Osteoblast (primary cell): ENCODE measurements at places on chromosomes 13 and 19.

DNA sequence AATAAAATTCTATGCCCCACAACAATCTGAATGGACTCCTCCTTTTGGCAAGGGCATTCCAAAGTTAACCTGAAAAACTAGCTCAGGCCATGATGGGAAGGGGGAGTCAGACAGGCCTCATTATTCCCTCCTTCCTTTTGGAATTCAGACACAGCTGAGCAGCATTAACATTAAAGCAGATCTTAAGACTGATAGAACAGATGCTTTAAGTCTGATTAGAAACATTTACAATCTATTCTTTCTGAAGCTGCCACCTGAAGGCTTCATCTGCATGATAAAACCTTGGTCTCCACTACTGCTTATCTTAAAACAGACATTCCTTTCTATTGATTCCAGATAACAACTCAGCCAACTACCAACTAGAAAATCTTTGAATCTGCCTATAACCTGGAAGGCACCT is 98.9 kb downstream of the UGGT2 start:
- no peak for DNase-seq

DNA sequence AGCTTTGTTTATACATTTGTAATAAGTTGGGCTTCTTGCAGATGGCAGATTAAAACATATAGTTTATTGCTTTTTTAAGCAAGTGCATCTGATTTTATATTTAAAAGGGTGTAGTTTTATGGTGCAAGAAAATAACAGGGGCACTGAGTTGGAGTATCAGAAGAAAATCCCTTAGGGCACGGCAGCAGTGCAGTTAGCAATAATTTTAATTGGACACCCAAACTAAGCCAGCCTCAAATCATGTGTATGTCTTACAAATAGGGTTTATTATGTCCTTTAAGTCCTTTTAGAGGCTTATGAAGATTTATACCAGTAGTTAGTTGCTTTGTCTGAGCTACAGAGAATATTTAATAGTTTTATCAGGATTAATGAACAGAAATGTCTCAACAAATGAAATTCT is 57.5 kb downstream of the GPC6 start:
- DNase-seq, result no peak

GRCh38 chr13:98112456-98112855 is 30.4 kb upstream of the FARP1 start:
- peak; percentile 63 for DNase-seq

DNA sequence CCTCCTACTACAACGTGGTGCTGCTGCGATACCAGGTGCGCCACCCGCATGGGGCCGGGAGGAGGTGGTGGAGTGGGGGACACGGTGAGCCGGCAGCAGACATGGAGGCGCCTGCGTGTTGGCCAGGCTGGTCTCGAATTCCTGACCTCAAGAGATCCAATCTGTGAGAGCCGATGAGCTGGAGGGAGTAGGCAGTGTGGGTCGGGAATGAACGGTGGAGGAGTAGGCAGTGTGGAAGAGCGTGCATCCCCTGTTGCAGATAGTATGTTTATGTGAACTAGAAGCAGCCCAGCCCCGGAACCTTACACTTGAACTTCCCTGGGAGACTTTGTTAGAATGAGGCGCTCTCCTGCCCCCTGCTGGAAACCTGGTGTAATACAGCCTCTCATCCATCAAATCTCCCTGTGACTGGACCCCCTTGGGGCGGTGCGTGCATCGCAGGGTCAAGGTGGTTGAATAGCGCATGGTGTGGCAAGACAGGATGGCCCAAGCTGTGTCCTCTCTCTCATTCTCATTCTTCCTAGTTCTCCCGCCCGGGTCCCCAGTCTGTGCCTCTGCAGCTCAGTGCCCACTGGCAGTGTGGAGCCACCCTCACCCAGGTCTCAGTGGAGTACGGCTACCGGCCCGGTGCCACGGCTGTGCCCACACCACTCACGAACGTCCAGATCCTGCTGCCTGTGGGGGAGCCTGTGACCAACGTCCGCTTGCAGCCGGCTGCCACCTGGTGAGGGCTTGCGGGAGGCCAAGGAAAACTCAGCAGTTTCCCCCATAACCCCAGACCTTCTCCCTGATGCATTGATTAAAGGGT is 10.5 kb upstream of the B3GNT3 start:
- peak; percentile 97 for DNase-seq

DNA sequence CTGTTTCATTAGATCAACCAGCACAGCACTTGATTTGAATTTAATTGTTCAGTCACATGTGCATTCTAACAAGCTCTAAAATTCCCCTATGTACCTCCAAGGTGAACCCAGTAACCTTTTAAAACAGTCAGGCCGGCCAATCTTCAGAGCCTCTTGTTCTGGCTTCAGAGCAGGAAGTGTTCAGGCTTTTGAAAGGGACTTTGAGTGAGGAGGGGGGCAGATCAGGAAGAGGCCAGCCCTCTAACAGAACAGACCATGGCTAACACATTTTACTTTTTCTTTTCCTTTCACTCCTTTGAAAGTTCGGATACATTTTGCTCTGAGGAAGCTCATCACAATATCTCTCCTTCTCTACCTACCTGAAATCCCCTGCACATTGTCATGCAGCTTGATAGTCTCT is 390.3 kb downstream of the TBC1D4 start:
- DNase-seq, result no peak

DNA sequence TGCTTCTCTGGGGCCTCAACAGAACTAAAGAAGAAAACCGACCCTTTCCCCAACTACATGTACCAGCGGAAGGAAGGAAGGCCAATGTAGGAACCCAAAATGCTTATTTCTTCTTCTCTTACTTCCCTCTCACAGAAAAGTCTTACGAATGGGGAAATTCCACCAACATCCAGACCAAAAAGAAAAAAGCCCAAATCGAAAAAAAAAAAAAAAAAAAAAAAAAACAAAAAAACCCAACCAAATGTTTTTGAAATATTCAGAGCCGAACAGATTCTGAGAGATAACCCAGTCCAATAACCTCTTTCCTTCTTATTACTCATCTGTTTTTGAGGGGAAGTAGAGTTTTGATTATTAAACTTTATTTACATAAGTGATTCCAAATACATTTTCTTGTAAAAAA is 3.9 kb downstream of the PPM1N start:
- no peak for DNase-seq

DNA sequence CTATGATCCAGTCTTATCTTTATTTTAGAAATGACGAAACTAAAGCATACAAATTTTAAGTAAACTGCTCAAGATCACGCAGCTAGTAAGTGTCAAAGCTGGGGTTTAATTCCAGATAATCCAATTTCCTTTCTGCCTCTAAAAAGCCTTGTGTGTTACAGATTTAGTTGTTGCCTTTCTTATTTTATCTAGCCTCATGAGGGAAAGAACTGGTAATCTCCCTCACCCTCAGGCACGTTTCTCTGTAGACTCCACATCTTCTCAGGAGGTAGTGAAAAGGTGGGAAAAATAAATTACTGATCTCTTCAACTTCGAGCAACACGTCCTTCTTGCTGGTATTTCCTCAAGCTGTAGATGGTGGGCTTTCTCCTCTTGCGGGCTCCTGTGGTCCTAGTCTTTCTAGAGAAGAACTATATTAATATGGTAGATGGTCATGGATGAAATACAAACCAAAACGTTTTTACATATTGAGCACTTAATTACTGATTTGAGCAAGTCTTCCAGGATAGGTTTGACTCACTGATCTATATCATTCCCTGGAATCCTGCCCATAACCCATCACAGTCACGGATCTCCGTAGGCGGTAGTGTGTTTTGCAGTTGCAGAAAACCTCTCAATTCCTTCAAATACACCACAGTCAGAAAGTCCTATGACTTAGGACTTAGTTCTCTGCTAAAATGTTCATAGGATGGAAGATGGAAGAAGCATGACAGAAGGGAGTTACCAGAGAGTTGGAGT is 519.5 kb downstream of the DCT start:
- DNase-seq, result no peak

DNA sequence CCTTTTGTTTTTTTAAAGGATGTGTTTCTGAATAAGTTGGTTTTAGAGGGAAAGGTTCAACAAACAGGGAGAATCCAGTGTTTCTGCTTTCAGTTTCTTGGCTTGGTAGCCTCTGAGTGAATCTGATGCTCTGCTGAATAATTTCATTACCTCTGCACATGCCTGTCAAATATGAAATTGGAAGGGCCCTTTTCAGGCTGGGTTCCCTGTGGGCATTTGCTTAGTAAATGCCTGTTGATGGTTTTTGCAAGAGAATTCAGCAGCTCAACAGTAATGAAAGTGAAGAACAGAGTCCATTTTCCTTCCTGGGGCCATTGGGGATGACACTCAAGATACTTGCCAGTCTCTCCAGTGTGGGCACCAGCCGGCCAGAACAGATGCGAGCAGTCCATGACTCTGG is 74.3 kb downstream of the GPR12 start:
- no peak for DNase-seq

DNA sequence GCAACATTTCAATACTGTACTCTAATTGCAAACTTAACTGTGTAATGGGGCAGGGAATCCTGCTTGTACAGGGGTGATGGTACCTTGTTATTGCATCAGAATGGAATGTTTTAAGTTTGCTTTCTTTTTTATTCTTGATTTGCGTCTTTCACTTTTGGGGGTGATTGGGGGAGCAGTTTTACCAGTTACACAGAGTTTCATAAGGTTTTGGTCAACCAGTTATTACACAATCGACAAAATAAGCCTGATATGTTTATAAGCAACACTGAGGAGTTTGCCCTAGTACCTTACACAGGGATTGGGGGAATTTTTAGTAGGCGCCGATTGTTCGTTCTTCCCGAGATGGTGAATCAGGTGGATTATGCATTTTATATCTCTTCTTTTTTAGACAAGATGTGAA is 2.7 kb downstream of the KLF5 start:
- DNase-seq, result no peak

- DNase-seq, result no peak
Observed at GRCh38 chr13:29703421-29703820, 107.9 kb upstream of the SLC7A1 start.

GRCh38 chr19:52646571-52647217 is 8.5 kb upstream of the ZNF83 start:
- no peak for DNase-seq

DNA sequence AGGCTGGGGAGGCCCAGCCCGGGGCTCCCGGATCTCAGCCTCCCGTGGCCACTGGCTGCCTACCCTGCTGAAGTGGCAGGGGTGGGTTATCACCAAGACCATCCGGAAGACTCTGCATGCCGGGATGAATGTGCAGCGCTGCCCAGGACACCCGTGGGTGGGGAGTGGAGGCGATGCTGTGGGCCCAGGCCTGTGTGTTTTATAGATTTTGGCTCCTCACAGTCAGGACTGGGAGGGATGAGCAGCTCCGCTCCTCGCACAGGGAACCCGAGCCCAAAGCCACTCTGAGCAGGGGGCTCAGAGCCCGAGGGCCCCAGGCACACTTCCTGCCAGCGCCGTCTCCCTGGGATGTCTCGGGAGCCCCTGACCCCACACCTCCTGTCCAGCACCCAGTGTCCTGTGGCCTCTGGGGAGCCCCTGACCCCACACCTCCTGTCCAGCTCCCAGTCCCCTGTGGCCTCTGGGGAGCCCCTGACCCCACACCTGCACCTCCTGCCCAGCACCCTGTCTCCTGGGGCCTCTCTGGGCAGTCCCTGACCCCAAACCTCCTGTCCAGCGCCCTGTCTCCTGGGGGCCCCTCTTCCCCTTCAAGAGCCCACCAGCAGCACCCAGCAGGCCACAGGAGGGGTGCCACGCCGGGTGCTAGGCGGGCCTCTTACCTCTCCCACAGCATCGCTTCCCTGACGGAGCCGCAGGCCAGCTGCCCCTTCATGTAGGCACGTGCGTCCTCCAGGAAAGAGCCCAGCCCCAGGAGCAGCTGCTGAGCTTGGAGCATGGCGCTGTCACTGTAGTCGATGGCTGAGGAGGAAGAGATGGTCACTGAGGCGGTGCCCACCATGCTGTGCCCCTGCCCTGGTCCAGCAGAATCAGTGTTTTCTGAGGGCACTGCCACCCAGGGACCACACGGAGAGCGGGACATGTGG is 31.4 kb downstream of the NAXD start:
- no peak for DNase-seq

DNA sequence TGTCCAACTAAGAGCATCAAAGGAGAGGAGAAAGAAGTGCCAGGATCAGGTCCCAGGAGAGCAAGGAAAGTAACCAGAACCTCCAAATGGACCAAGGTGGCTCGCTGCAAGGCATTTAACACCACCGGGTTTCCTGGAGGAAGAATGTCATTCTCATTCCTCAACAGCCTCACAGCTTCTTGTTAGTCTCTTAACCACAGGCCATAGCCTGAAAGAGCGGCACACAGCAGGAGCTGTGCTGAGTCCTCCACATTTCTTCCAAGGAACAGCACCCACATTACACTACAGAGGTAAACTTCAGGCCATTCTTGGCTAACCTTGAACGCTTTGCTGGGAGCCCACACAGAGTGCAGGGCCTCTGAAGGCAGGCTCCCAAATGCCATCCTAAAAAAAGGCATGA is 23.6 kb downstream of the DOCK9 start:
- no peak for DNase-seq

DNA sequence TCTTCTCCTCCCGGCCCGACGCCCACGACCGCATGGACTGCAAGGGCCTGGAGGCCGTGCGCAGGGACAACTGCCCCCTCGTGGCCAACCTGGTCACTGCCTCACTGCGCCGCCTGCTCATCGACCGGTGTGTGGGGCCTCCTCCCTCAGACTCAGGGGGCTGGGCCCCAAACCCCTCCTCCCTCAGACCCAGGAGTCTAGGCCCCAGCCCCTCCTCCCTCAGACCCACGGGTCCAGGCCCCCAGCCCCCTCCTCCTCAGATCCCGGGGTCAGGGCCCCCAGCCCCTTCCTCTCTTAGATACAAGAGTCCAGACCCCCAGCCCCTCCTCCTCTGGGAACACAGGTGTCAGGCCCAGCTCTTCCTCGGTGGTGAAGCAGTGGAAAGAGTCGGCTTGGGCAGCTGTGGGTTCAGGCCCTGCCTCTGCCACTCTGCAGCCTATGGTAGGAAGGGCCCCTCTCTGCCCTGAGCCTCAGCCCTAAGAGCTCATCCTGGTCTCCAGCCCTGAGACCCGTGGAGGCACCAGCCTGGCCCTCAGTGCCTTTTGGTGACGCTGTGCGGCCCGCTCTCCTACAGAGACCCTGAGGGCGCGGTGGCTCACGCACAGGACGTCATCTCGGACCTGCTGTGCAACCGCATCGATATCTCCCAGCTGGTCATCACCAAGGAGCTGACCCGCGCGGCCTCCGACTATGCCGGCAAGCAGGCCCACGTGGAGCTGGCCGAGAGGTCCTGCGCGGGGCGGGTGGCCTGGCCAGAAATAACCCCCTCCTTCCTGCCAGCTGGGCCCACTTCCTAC is 3.7 kb upstream of the SPIB start:
- peak; percentile 99 for DNase-seq

- DNase-seq, result peak; percentile 76
Observed at GRCh38 chr19:48796298-48797083, 14.3 kb downstream of the BCAT2 start.

- DNase-seq, result no peak
Observed at GRCh38 chr13:106905380-106906162, 337.6 kb upstream of the ARGLU1 start.
